Activated CD4-positive, CD25-positive, alpha-beta regulatory T cell treated with anti-CD3 and anti-CD28 coated beads, Interleukin-2, amount 50 U/mL, for 72 hours (primary cell): ENCODE measurements at places on chromosomes 6 and 20.
A peak's percentile ranks its signal among the peaks of the same experiment; 100 is the strongest.

- DNase-seq: no peak
Measured at GRCh38 chr20:16922834-16923233, 174.7 kb downstream of the OTOR start.

- no peak for DNase-seq
Measured at GRCh38 chr6:50851049-50851845, 32.6 kb downstream of the TFAP2B start.

- no peak for DNase-seq
Measured at GRCh38 chr6:149694921-149695320, 23.0 kb downstream of the LATS1 start.

GRCh38 chr6:96022225-96022624, 6.5 kb downstream of the FUT9 start:
- no peak for DNase-seq

DNA sequence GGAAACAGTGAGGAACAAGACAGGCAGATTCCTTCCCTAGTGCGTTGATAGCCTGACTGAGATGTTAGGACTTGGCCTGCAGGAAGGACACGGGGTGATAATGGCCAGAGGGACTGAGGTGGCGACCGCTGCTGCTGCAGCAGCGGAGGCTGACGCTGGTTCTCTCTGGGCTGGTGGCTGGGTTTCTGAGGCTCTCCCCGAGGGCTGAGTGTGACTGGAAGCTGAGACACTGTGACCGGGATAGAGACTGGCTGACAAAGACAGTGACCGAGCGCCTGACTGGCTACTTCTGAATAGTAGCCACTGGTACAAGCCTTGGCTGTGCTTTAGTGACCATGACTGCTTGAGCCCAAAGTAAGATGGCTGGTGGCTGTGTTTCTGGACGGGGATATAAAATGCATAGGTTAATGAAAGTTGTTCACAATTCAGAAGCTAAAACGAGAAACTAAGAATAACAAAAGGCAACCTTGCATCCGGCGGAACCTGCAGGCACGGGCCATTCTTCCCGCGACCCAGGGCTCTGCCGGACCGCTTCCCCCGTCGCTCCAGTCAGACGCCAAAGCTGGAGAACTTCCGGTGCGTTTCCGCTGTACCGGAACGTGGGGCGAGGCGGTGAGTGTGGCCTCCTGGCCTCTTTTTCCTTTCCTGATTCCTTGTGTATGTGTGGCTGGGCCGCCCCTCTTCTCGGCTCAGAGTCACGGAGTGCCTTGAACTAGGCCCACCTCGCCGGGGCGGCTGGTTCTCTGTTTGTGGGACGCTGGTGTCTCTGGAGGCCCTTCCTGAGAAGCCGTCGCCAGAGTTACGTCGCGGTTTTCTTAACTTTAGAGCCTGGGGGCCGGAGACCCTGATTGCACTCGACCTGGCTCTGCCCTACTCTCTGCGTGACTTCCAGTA, at the start of gene AAR2:
Gene AAR2 (plus strand): TSS at position 587 of the 894 bp plus-strand sequence. CDS start 3,391 bp downstream, outside the sequence.
- DNase-seq: peak; percentile 79

DNA sequence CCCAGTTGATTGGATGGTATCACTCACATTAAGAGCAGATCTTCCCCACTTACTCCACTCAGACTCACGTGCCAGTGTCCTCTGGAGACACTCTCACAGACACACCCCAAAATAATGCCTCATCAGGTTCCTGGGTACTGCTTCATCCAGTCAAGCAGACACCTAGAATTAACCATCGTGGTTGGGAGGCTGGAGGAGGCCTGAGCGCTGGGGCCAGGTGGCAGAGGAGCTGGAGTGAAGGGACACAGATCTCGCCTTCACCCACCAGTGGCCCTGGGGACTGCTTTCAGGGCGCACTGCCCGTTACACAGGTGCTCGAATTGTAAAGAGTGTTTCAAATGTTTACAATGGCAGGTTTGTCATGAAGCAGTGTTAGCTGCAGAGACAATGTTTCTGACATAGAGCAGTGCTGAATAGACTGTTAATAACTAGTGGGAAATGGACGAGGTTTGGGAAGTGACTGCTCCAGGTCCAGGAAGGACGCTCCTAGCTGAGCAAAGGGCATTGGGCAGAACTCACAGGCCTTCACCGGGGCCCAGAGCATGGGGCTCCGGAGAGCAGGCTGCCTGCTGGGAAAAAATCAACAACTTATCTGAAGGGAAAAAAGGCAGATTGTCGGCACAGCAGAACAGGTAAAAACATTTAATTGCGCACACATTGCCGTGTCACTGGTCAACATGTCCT, 38.4 kb downstream of the TMEM242 start:
- no peak for DNase-seq

- no peak for DNase-seq
Measured at GRCh38 chr6:40479706-40480105, 107.5 kb downstream of the LRFN2 start.

GRCh38 chr20:34165018-34165619, 53.1 kb upstream of the EIF2S2 start:
- no peak for DNase-seq

DNA sequence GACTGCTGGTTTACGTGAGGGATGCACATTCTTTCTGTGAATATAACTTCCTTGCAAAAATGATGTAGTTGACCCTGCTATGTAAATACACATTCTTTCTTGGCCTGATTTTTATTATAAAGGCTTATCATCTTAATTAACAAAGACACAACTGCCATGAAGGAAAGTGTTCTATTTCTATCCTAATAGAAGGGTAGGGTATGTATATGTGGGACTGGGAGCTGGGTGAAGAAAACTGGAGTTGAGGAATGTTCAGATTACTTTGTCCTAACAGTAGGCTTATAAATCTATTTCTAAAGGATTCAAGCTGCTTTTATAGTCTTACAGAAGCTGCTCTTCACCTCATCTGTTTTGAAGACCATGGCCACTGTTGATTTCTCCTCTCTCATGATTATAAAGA, 76.5 kb upstream of the RGS17 start:
- DNase-seq: no peak

DNA sequence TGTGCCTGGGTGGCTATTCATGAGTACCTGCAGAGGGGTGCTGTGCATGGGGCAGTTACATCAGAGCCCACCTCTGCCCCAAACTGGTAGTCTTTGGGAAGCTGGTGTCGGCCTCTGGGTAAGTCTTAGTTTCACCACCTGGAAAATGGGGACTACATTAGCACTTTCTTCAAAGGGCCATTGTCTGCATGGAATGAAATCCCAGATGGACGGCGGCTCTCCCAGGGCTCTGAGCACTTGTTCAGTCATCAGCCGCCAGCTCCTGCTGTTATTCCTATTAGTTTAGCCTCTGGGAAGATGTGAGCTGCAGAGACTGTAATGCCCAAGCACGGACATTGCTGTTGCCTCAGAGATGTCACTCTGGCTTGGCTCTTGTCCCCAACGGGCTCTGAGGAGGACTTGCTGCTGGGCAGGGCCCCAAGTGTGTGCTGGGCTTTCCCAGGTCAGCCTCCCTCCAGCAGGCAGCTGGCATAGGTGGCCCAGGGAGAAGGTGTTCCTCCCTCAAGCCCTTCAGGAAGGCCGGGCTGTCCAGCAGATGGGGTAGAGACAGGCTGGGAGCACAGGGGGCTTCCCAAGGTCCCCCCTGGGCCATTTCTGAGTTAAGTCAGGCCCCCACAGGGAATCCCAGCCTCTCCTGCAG, 268.3 kb downstream of the TFAP2C start:
- no peak for DNase-seq

- DNase-seq: no peak
Measured at GRCh38 chr20:53890443-53891305, 179.7 kb downstream of the BCAS1 start.

- no peak for DNase-seq
Measured at GRCh38 chr6:147563472-147563871, 55.0 kb downstream of the SAMD5 start.

GRCh38 chr20:46175127-46175494, 57.0 kb downstream of the CD40 start:
- DNase-seq: no peak

GRCh38 chr6:6058054-6058444, 51.3 kb upstream of the NRN1 start:
- DNase-seq: no peak
